ENCODE measurements at places on chromosomes 1 and 21.

DNA sequence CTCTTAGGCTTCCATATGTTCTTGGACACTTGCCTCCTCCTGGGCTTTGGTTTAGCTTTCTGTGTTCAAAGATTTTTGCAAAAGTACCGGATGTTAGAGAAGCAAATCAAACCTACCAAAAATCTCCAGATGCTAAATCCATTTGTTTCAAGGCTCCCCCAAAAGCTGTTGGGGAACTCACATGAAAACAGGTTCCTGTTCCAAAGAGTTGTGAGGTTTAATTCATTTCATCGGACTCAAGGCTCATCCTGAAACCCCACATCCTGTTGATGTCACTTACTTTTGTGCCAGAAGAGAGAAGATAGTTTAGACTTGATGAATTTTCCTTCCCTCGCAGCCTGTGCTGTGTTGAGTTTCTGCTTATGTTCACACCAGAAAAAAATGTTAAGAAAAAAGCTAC, 41.7 kb upstream of the RXRG start:
- no peak for DNase-seq

DNA sequence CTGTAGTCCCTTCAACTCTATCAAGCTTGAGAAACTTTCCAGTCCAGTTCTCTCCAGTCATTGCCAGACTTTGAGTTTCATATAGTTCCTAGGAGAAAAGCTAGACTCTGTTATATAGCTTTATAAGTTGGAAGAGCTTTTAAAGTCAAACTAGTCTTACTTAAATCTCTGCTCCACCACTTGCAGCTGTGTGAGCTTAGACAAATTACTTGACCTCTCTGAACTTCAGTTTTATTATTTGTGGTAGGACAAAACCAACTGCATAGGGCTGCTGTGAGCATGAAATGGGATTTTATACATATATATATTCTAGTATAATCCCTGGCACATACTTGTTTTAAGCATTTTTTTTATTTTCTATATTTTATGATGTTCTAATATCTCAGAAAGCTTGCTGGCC, 338.7 kb upstream of the NR5A2 start:
- no peak for DNase-seq

DNA sequence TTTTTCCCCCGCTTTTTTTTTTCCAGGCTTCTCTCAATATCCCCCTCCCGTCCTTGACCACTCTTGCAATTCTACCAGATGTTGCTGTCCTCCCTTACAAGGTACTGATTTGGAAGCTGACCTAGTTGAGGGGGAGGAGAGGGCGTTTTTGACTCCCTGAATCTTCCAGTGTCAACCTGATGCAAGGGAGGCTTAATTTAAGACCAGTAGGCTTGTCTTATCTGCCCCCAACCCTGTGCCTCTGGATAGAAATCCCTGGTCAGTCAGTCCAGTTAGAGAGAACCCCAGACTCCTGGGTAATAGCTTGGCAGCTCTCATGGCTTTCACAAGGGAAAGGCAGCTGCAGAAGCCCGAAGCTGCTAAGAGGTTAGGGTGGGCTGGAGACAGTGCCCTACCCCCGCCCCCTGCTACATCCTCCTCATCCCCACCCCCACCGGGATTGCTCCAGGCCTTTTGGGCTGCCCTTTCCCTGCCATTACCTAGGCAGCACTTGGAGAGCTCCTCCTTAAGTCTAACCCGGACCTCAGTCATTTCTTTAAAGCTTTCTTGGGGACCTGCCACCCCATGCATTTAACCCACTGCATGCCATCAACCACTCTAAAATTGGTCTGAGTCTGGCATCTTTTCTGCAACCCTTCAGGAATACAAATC, 3.6 kb downstream of the ACKR1 start:
- no peak for DNase-seq

DNA sequence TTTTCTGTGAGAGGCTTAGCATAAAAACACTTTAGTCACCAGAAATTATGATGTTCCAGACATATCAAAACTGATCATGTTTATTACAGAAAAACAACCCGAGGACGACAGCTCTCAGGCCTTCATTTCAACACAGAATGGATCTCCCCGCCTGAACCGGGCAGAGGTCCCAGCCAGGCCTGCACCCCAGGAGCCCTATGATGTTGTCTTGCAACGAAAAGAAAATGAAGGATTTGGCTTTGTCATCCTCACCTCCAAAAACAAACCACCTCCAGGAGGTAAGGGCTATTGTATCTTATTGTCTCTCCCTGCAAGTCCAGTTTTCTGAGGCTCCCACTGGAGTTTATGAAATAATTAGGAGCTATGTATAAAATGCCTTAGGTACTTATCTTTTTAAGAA, 105.5 kb downstream of the PHTF1 start:
- no peak for DNase-seq

DNA sequence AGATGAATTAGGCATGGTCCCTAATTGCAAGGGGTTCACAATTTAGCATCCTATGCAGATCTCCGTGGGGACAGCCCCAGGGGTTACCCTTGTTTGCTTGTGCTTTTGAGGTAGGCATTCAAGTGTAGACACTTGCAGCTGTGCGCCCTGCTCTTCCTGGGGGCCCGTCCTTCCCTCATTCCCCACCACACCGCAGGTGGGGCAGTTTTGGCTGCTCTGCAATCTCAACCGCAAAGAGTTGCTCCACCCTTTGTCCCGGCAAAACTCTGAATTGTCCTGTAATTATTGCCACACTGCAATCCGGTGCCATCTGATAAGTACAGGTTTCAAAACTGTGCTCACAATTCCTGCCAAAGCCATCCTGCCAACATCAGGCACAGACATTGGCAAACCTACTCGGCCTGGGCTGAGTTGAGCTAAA, 65.4 kb upstream of the LYST start:
- DNase-seq, result no peak

- DNase-seq, result no peak
Observed at GRCh38 chr1:202249846-202250245, 56.2 kb downstream of the LGR6 start.

DNA sequence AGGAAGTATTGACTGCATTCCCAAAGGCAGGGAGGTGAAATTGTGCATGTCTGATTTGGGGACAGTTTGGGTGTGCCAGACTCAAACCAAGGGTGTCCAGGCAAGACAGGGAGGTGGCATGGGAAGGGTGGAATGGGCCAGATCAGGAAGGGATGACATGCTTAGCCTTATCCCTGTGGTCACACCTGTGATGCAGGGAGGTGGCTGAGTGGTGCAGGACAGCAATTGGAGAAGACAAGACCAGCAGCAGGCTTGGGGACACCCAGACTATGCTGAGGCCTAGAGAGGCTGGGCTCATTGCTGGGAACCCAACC, 4.0 kb downstream of the FOXO6 start:
- DNase-seq, result no peak

DNA sequence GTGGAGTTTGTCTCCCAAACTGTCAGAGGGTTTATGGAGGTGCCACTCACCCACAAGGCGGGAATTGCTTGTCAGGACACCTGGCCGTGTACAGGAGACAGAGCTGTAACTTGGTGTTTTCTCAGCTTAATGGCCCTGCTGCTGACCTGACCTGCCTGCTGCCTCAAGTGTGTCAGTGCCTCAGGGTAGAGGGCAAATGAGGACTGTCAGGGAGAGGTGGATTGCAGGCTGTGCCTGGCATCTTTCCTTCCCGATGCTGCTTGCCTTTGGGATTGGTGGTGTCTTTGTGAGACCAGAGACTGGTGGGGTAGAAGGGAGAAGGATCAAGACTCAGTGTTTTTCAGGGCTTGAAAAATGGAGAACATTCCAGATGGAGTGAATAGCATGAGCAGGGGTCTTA, 31.4 kb downstream of the TMEM53 start:
- no peak for DNase-seq

DNA sequence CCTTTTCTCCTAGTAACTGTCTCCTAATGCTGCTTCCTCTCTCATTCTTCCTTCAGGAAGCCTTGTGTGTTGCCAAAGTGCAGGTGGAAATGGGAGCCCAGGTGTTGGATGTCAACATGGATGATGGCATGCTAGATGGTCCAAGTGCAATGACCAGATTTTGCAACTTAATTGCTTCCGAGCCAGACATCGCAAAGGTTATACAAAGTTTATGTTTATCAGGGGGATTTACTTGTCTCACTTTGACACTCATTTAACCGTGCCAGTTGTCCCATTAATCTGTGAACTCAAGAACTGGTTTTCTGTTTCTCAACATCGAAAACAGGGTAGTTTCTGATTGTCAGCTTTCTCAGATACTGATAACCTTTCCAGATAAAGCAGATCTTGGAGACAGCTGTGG, 40.4 kb downstream of the MTR start:
- no peak for DNase-seq

DNA sequence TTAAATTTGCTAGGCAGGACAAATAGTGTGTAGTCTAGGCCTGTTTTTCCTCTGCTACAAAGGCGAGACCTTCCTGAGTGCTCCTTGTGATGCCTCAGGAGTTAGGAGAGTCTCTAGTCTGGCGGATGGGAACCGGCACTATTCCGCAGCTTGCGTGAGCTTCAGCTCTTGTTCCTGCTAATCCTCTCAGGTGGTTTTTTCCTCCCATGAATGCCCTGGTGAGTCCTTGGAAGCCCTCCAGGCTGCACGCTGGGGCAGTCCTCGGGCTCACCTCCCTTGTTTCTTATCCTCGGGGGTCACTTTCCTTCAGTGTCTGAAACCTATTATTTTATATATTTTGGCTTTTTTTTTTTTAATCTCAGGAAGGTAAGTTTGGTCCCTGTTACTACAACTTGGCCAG, 28.2 kb downstream of the UTS2 start:
- no peak for DNase-seq

- no peak for DNase-seq
Observed at GRCh38 chr1:1353389-1354151, 4.4 kb upstream of the DVL1 start.

GRCh38 chr1:241957692-241958494, at the start of gene BECN2:
BECN2 (plus strand) TSS chr1:241957767; CDS start chr1:241957767, 0 bp downstream.
- no peak for DNase-seq

DNA sequence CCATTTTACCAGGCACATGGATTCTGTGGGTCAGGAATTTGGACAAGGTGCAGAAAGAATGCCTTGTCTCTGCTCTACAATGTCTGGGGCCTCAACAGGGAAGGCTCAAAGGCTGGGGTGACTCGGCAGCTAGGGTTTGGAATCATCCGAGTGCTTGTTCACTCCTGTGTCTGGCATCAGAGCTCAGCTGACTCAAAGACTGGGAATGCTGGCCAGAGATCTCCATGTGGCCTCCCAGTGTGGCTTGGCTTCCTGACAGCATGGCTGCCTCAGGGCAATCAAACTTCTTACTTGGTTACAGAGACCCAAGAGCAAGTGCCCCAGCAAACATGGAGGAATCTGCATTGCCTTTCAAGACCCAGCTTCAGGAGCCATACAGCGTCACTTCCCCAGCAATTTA, 110.5 kb downstream of the TOMM20 start:
- DNase-seq, result no peak

DNA sequence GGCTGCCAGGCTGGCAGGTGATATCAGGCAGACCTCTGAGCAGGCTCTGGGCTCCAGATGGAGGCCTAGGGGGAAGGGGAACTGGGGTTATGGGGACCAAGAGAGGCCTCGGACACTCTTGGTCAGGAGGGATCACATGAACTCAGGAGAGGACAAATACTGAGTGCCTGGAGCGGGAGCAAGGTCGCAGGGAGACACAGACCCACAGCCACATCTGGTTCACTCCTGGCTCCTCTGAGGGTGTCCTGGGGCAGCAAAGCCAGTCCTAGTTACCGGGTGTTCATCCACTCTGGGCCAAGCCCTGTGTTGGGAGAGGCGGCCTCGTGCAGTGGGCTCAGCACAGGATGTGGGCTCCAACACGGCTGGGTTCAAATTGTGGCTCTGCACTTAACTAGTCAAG, 239.0 kb downstream of the PTPRU start:
- DNase-seq, result no peak

- DNase-seq, result no peak
Observed at GRCh38 chr1:47224676-47225399, 7.2 kb downstream of the TAL1 start.

GRCh38 chr21:42332557-42333317, 17.5 kb upstream of the TFF3 start:
- no peak for DNase-seq

DNA sequence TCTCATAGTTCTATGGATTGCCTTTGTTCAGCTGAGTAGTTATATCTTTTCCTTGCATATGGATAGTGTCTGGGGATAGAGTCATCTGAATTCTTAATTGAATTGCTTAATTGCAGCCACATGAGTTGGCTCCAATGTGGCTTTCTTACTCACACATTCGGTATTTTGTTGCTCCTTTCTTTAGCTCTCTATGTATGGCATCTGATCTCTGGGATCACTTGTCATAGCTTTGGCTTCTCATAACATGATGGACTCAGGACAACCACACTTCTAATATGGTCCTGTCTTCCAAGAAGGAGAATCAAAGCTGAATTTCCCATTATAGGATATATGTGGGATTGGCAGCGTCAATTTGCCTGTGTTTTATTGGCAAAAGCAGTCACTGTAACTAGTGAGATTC, 716.2 kb downstream of the NCAM2 start:
- DNase-seq, result no peak

DNA sequence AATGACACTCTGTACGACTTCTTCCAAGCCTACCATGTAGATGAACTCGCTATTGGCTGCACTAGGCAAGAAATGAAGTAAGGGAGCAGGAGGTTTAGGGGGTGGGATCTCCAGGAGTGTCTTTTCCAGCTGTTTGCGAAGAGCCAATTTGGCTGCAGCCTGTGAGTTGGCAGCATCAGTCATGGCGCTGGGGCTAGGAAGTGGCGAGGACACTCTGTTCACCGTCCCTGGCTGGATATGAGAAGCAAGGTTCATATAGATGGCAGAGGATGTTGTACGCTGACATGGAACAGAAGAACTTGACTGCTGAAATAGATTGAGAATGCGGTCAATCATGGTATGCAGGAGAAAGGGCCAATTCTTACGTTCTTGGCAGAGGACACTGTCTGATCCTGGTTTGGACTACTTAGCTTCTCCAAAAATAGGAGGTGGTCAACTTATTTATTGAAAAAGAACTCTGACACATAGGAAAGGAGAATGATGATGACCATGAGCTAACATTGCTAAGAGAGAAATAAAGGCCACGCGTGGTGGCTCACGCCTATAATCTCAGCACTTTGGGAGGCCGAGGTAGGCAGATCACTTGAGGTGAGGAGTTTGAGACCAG, 41.2 kb downstream of the SLC27A3 start:
- DNase-seq, result no peak

DNA sequence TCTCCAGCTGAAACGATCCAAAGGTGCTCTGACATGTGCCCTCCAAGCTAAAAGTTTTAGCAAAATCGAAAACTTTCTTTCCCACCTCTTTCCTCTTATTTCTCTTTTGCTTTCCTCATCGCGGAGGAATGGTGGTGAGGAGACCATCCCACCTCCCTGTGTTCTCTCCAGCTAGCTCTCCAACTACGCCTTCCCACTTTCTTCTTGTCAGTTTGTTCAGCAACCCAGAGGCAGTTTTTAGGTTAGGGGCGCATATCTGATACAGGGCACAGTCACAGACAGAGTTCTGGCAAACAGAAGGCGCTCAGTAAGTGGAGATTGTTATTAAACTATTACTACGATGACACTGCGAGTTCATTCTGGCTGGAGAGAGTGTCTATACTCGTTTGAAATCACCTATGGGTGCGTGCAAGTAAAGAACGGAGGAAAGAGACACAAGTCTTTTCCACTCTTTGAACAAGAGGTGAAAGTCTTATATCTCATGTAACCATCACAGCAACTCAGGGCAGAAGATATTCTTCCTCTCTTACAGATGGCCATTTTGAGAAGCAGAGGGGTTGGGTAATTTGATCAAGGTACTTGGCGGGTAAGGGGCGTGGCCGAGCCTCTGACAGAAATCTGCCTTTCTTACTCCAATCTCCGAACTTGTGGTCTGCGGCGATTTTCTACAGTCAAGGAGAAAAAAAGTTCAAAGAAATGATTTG, 13.9 kb downstream of the HLX start:
- DNase-seq, result no peak

GRCh38 chr1:95122151-95122697, 5.1 kb downstream of the TLCD4 start:
- DNase-seq, result no peak
